Activated CD4-positive, alpha-beta T cell treated with anti-CD3 and anti-CD28 coated beads, Interleukin-2, Interleukin-6, amounts not matched to agents 100 ng/mL and 50 ng/mL, durations not matched to agents 16 hours and 8 hours (primary cell): ENCODE measurements at places on chromosomes 13 and 19.

DNA sequence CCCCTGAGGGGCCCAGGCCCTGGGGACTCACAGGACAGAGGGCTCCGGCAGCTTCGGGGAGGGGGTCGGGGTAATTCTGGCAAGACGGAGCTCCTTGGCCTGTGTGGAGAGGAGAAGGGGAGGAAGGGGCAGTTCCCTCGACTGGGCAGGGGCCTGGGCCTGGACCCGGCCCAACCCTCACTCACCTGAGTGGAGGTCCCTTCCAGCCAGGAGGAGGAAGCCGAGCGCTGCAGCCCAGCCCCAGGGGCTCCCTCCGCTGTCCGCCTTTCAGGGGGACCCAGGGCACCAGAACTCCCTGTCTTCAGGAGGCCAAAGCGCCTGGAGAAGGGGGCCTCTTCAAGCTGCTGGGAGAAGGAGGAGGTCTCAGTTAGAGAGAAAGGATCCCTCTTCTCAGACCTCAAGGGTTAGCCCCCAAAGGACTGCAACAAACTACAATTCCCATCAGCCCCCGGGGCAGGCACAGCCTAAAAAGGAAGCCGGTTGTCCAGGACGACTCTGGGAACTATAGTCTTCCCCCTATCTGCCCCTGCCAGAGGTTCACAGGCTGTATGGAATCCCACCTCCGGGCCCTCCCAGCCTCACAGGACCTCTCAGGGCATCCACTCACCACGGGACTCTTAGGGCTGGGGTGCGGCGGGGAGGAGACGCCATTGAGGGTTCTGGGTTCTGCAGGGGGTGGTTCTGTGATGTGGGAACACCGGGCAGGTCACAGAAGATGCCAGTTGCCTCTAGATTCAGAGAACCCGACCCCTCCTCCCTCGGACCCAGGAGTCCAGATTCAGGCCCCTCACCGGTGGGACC is 19.8 kb downstream of the EPS8L1 start:
- no peak for DNase-seq

DNA sequence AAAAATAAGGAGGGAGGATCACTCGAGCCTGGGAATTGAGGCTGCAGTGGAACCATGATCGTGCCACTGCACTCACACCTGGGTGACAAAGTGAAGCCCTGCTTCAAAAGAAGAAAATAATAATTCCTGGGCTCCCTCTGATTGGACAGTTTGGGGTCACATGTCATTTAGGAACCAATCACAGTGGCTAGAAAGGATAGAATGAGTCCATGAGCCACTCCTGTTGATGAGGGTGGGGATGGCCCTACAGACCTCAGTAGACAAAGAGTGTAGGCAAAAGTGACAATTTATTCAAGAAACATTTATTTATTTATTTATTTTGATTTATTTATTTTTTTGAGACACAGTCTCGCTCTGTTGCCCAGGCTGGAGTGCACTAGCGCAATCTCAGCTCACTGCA is 26.8 kb upstream of the ADGRE5 start:
- no peak for DNase-seq

DNA sequence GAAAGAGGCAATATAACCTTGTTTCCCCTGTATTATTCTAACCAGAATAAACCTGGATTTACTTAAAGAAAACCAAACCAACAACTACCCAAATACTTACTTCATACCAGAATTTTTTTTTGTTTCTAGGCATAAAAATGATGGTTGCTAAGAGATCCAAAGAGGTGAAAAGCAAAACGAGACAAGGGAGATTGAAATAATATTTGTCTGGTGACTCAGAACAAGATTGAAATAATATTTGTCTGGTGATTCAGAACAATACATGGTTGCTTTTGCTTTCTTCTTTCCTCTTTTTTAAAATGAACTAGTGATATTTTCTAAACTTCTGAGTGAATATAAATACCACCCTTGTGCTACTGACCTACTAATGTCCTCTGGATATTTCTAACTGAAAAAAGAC is 592.9 kb downstream of the KCTD12 start:
- DNase-seq = no peak

DNA sequence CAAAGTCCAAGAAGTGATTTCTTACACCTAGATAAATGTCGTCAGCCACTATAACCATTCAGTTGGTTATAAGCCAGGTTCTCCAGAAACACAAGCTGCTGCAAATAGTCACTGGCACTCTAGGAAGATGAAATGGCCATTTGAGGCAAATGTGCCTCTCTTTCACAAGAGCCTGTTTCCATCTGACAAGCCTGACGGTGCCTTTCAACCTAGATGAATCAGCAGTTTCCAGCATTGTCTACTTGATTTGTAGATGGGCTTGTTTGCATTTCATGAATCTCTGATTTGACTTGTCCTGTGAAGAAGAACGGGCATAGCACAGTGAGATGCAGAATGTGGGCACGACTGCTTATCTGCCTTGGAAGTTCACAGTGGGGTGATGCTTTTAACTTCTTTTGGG is 327.2 kb downstream of the LMO7 start:
- DNase-seq = no peak

- DNase-seq = no peak
These were observed 6.8 kb downstream of the NAPA start for GRCh38 chr19:47507924-47508553.

DNA sequence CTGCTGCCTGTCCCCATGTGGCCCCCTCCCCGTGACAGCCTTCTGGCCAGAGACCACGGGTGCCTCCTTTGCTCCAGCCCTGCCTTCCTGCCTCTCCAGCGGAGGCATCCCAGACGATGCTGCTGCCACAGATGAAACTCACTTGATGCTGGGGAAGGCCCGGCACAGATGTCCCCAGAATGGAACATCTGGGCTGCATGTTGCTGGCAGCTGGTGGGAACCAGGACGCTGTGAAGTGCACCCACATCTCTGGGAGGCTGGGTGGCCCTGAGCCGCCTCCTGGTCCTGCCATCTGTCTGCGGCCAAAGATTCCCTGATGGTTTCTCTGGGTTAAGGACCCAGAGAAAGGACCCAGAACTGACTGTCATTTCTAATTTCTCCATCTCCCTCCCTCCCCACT is 51.9 kb upstream of the PTPRS start:
- DNase-seq = no peak
